ENCODE measurements at places on chromosomes 6 and 20. TPM values are rescaled to one million over a fixed set of nuclear protein-coding genes. Genes with fewer than 3 reads are reported as not detected.

DNA sequence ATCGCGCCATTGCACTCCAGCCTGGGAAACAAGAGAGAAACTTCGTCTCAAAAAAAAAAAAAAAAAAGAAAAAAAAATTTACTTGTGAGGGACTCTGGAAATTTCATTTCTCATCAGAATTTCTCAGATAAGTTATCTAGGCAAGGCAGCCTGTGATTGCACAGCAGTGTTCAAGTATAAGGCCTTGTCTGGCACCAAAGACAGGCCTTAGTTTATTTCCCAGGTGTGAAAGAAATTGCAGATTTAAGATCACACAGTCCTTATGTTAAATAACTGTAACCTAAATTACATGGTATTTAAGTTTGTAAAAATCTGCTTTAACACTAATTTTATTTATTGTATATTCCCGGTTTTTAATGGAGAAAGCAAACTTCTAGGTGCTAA is 34.8 kb downstream of the HFE start:
- H3K4me3 ChIP-seq, result no peak overlapping the region
- H3K27ac ChIP-seq, result no peak overlapping the region

DNA sequence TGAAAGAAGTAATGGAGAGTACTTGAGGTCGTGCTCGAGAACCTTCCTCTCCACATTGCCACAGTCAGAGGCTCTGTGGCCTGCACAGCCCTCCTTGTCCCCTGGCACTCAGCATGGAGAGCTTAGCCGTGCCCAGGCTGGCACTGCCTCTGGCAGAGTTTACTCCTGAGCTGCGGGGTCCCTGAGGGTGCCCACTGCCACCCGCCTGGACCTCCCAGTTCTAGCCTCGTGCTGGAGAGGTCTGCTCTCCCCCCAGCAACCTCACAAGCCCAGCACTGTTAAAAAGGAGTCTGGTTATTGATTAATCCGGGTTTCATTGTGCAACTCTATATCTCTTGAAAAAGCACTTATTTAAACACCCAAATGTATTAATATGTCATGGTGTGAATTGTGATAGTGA is 226.8 kb downstream of the TMEM242 start:
- H3K4me1 ChIP-seq, result peaks cover 11% of the 10 kb centered on the region
- DNase-seq, result no peak
- no peak overlapping the region for H3K27ac ChIP-seq
- H3K36me3 ChIP-seq, result peaks cover under 1% of the 10 kb centered on the region
- H3K4me3 ChIP-seq, result no peak overlapping the region

- DNase-seq, result no peak
- H3K36me3 ChIP-seq, result no peaks in the 10 kb centered on the region
- H3K4me1 ChIP-seq, result no peaks in the 10 kb centered on the region
- H3K27me3 ChIP-seq, result no peaks in the 10 kb centered on the region
- no peak overlapping the region for H3K4me3 ChIP-seq
- no peak overlapping the region for H3K27ac ChIP-seq
These were observed 193.5 kb upstream of the CNR1 start for GRCh38 chr6:88359530-88360202.

- H3K36me3 ChIP-seq, result no peaks in the 10 kb centered on the region
- peaks cover 36% of the 10 kb centered on the region for H3K4me1 ChIP-seq
- DNase-seq, result no peak
- no peak overlapping the region for H3K4me3 ChIP-seq
- no peaks in the 10 kb centered on the region for H3K27me3 ChIP-seq
- no peak overlapping the region for H3K27ac ChIP-seq
These were observed 35.0 kb upstream of the RIN2 start for GRCh38 chr20:19723051-19723450.

DNA sequence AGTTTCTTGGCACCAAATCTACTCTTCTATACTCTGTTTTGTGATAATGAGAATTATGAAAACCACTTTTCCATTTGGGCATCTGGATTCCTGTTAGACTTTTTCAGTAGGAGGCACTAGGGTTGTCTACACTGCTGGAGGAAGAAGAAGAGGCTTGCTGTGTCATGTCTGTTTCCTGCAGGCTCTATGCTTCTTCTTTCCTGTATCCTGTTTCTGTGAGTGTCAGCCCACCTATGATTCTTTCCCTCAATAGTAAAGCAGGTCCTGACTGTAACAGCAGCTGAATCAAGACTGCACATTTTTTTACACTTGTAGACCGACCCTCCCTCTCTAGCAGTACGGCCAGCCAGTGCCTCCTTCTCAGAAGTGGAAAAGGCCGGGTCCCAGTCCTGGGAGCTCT is 603.9 kb downstream of the HDGFL1 start:
- no peaks in the 10 kb centered on the region for H3K27me3 ChIP-seq
- H3K36me3 ChIP-seq, result no peaks in the 10 kb centered on the region
- H3K4me1 ChIP-seq, result no peaks in the 10 kb centered on the region
- H3K4me3 ChIP-seq, result no peak overlapping the region

GRCh38 chr6:118586746-118587485 is 38.8 kb downstream of the PLN start:
- no peak overlapping the region for H3K27ac ChIP-seq
- no peak overlapping the region for H3K4me3 ChIP-seq
- no peaks in the 10 kb centered on the region for H3K36me3 ChIP-seq
- peaks cover 5% of the 10 kb centered on the region for H3K4me1 ChIP-seq
- H3K27me3 ChIP-seq, result no peaks in the 10 kb centered on the region
- no peak for DNase-seq

DNA sequence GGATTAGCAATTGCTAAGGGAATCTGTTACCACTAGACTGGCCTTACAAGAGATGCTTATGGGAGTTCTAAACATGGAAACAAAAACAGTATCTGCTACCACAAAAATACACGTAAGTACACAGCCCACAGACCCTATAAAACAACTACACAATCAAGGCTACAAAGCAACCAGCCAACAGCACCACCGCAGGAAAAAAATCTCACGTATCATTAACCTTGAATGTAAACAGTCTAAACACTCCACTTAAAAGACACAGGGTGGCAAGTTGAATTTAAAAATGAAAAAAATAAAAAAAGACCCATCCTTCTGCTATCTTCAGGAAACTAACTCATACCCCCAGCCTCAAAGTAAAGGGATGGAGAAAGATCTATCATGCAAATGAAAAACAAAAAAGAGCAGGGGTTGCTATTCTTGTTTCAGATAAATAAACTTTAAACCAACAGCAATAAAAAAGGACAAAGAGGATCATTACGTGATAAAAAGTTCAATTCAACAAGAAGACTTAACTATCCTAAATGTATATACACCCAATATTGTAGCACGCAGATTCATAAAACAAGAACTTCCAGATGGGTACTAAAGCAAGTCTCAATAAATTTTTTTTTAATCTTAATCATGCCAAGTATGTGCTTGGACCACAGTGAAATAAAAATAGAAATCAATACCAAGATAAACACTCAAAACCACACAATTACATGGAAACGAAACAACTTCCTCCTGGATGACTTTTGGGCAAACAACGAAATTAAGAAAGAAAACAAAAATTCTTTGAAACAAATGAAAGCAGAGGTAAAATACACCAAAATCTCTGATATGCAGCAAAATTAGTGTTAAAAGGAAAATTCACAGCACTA is 52.3 kb downstream of the RNGTT start:
- H3K4me1 ChIP-seq, result peaks cover 25% of the 10 kb centered on the region
- H3K27ac ChIP-seq, result no peak overlapping the region
- no peak overlapping the region for H3K4me3 ChIP-seq
- DNase-seq, result no peak

- no peaks in the 10 kb centered on the region for H3K4me1 ChIP-seq
- H3K36me3 ChIP-seq, result no peaks in the 10 kb centered on the region
- no peak overlapping the region for H3K27ac ChIP-seq
- DNase-seq, result no peak
These were observed 27.2 kb downstream of the DUSP22 start for GRCh38 chr6:319177-320131.

- peaks cover 20% of the 10 kb centered on the region for H3K4me1 ChIP-seq
- H3K27me3 ChIP-seq, result no peaks in the 10 kb centered on the region
- H3K36me3 ChIP-seq, result no peaks in the 10 kb centered on the region
- no peak overlapping the region for H3K27ac ChIP-seq
These were observed 27.7 kb downstream of the PCK1 start for GRCh38 chr20:57588596-57588995.

- H3K27ac ChIP-seq, result no peak overlapping the region
- H3K4me1 ChIP-seq, result peaks cover 8% of the 10 kb centered on the region
- no peaks in the 10 kb centered on the region for H3K36me3 ChIP-seq
- DNase-seq, result no peak
- no peak overlapping the region for H3K4me3 ChIP-seq
- H3K27me3 ChIP-seq, result peaks cover 4% of the 10 kb centered on the region
These were observed 13.9 kb downstream of the ZNF831 start for GRCh38 chr20:59177266-59178250.

- peaks cover 11% of the 10 kb centered on the region for H3K4me1 ChIP-seq
- no peaks in the 10 kb centered on the region for H3K36me3 ChIP-seq
- H3K4me3 ChIP-seq, result no peak overlapping the region
- DNase-seq, result no peak
These were observed 7.2 kb downstream of the MAP3K4 start for GRCh38 chr6:160998766-160999165.

DNA sequence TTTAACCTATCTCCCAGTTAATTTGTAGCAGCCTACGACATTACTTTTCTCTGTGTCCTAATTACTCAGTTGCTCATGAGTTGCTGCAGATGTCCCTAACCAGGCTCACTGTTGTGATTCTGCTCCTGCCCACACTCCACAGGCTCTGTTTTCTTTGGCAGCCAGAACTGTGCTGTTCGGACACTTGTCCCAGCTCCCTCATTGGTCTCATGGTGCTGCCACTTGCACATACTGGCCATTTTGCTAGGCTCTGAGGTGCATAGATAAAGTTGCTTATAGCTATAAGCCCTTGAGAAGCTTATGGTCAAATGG is 55.0 kb downstream of the NOX3 start:
- H3K36me3 ChIP-seq, result no peaks in the 10 kb centered on the region
- H3K27me3 ChIP-seq, result no peaks in the 10 kb centered on the region
- H3K4me3 ChIP-seq, result no peak overlapping the region
- no peak overlapping the region for H3K27ac ChIP-seq
- no peaks in the 10 kb centered on the region for H3K4me1 ChIP-seq

GRCh38 chr6:53603386-53604116 is 58.6 kb upstream of the GCLC start:
- H3K36me3 ChIP-seq, result no peaks in the 10 kb centered on the region
- no peaks in the 10 kb centered on the region for H3K4me1 ChIP-seq
- no peak overlapping the region for H3K27ac ChIP-seq
- no peak overlapping the region for H3K4me3 ChIP-seq
- DNase-seq, result no peak
- no peaks in the 10 kb centered on the region for H3K27me3 ChIP-seq

DNA sequence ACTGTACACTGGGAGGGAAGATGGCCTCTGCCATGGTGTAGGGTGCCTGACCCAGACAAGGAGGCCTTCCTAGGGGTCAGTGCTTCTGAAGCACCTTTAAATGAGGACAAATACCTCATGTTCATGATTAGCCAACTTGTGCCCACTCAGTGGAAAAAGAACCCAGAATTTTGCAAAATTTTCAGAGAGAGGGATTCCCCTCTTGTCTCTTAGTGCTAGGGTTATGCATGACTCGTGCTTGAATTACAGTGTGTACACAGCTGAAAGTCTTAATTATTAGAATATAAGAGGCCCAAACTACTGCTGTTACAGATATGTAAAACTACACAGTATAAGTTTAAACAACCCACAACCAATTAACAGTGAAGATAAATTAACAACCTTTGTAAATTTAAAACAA is 38.0 kb downstream of the HLA-G start:
- H3K4me3 ChIP-seq, result no peak overlapping the region
- no peaks in the 10 kb centered on the region for H3K36me3 ChIP-seq
- H3K27ac ChIP-seq, result no peak overlapping the region
- H3K27me3 ChIP-seq, result no peaks in the 10 kb centered on the region
- DNase-seq, result no peak
- H3K4me1 ChIP-seq, result no peaks in the 10 kb centered on the region

GRCh38 chr6:116191881-116192280 is 62.0 kb downstream of the TSPYL4 start:
- no peaks in the 10 kb centered on the region for H3K27me3 ChIP-seq
- no peaks in the 10 kb centered on the region for H3K4me1 ChIP-seq
- no peaks in the 10 kb centered on the region for H3K36me3 ChIP-seq
- H3K27ac ChIP-seq, result no peak overlapping the region
- no peak overlapping the region for H3K4me3 ChIP-seq

- H3K36me3 ChIP-seq, result no peaks in the 10 kb centered on the region
- no peaks in the 10 kb centered on the region for H3K4me1 ChIP-seq
- no peak for DNase-seq
- H3K27ac ChIP-seq, result no peak overlapping the region
- no peak overlapping the region for H3K4me3 ChIP-seq
- no peaks in the 10 kb centered on the region for H3K27me3 ChIP-seq
These were observed 75.1 kb downstream of the CARMIL1 start for GRCh38 chr6:25354078-25354932.

GRCh38 chr6:15331143-15331542 is 85.3 kb downstream of the JARID2 start:
- H3K36me3 ChIP-seq, result no peaks in the 10 kb centered on the region
- H3K27ac ChIP-seq, result no peak overlapping the region
- H3K4me3 ChIP-seq, result no peak overlapping the region
- no peaks in the 10 kb centered on the region for H3K27me3 ChIP-seq
- no peak for DNase-seq

DNA sequence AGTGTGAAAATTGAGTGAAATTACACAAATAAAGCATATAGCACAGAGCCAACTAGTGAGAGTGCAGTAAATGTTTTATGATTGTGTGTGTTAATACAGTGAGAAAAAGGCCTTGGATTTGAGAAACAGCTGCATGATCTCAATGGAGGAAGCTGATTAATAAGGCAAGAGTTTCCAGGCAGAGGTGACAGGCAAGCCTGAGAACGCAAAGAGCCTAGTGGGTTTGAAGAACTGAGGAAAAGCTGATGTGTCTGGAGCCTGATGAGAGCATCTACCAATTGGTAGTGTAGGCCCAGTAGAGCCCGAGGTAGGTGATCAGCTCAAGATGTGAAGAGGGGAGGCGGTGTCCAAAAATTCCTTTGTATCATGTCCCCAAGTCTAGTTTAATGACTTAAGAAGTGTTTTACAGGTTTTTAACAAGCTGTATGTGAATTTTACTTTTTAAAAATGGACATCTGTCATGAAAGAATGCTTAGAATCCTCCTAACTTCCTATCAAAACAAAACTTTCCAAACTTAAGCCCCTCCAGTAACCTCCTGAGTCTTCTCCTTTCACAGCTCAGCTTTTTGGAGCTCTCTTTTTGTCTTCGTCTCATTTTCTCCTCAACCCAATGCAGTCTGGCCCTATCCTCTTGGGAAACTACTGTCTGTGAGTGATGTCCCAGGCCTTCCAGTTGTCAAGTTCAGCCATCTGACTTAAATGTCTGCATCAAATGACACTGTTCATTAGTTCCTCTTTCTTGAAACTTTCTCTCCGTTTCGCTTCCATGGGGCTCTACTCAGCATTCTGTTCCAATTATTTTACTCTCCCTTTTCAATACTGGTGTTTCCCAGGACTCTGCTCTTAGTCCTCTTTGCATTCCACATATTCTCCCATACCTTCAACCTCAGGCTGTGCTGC is 1.2 kb downstream of the CDC40 start:
- H3K4me1 ChIP-seq, result peaks cover 61% of the 10 kb centered on the region
- H3K27ac ChIP-seq, result peak overlapping the region; percentile 71
- H3K27me3 ChIP-seq, result no peaks in the 10 kb centered on the region
- peaks cover 32% of the 10 kb centered on the region for H3K36me3 ChIP-seq
- peak; percentile 88 for DNase-seq

GPR6 gene
- total RNA-seq, result not detected

TM9SF4 gene
- 22.5 TPM for total RNA-seq

CLPSL2 gene
- total RNA-seq, result not detected

COL9A3 gene
- total RNA-seq, result 41.2 TPM

STMND1 gene
- not detected for total RNA-seq

EYA4 gene
- total RNA-seq, result not detected

ERVFRD-1 gene
- not detected for total RNA-seq

ETV7 gene
- not detected for total RNA-seq

ZBTB9 gene
- total RNA-seq, result 5.1 TPM

SAMD3 gene
- total RNA-seq, result not detected

CST9 gene
- not detected for total RNA-seq

RNF144B gene
- total RNA-seq, result 36.4 TPM

LEMD2 gene
- 42.1 TPM for total RNA-seq

Data from Karpas-422 (cell line).